ENCODE measurements at places on chromosomes 16 and 17. TPM values are rescaled to one million over a fixed set of nuclear protein-coding genes. Genes with fewer than 3 reads are reported as not detected.

SBK1 gene
- total RNA-seq: 1.7 TPM

RAB26 gene
- total RNA-seq: 0.73 TPM

KCNJ12 gene
- total RNA-seq: 3.0 TPM

DNA sequence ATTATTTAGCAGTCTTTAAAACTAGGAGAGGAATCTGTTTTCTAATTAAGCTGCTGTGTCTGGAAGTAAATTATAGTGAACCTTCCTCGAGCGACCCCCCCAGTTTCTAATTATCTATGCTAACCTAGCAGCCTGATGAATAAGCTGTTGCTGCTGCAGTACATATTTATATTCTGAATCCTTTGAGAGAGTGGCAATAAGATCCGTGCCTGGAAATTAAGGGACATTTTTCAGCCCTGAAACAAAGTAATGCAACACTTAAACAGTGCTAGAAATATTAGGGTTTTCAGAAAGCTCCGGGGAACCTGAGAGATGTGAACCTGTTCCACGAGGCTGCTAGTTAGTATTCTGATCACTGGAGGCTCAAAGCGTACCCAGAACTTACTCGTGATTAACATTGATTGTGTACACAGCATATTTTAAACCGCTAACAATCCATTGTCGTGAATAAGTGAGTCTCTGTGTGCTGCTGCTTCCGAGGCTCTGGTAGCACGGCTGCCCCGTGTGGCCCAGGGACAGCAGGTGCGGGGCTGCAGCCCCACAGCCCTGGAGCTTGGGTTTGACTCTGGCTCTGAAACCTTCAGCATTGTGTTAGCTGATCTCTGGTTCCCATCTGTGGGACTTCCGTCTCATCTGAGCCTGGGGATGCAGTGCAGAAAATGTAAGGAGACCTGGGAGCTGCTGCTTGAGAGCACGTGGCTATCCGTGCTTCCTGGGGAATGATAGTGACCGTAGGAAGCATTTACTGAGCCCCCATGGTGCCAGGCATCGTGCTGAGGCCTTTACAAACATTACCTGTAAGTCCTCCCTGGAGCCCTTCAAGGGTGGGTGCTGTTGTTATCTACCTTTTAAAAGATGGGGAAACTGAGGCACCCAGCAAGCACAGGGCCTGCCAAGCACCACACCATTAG, 190.9 kb upstream of the CHMP6 start:
- DNase-seq: no peak

- DNase-seq: no peak
These were observed 1.1 kb downstream of the PARN start for GRCh38 chr16:14628806-14629611.

- no peak for DNase-seq
These were observed 1.4 kb upstream of the PIK3R5 start for GRCh38 chr17:8966926-8967325.

DNA sequence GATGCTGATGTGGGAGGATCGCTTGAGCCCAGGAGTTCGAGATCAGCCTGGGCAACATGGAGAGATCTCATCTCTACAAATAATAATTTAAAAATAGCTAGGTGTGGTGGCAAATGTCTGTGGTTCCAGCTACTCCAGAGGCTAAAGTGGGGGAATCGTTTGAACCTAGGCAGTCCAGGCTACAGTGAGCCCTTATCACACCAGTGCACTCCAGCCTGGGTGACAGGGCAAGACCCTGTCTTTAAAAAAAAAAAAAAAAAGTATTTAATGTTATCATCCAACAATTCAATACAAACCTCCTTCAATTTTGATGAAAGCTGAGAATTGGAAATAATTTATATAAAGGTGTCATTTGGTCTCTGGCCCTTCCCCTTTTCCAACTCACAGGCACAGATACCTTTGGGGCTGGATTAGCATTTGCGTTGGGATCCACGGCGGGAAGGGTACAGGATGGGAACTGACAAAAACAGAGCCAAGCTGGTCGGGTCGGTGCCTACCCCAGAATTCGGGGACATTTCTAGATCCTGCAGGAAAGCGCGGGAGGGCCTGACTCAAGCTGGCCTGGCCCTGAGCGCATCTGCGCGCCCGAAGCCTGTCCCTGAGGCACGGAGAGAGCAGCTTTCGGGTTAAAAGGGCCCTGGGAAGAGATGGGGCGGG, 860 bp upstream of the DCAF7 start:
- DNase-seq: no peak

DNA sequence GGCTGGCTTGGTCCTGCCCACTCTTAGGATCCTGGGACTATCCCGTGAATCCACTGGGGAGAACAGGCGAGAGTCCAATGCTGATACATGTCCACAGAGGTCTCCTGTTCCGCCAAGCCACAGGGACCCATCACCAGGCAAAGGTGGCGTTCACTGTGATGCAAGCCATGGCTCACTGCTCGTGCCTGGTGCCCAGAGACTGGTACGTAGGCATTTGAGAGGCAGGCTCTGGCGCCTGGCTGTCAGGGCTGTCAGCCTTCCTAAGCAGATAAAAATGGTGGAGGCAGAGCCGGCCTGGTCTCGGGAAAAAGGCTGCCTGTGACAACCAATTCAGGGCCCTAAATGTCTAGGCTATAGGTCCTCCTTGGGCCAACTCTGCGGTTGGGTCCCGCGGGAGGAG, 2329.0 kb downstream of the TP53TG3F start:
- no peak for DNase-seq

DNA sequence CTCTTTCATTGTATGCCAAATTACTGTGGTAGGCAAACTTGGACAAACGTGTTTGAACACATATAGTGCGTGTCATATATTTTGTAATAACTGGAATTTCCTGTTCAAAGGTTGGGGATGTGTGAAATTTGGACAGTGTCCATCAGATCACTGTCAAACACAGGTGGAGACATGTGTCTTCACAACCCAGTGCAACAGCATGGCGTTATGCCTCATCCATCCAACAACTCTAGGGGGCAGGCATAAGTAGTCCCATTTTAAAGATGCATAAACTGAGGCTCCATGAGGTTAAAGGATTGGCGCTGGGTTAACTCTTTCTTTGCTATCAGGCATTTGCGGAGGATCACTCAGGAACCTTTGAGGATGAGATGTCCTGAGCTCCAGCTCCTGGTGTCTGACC, 103.7 kb downstream of the RBFOX1 start:
- no peak for DNase-seq

DNA sequence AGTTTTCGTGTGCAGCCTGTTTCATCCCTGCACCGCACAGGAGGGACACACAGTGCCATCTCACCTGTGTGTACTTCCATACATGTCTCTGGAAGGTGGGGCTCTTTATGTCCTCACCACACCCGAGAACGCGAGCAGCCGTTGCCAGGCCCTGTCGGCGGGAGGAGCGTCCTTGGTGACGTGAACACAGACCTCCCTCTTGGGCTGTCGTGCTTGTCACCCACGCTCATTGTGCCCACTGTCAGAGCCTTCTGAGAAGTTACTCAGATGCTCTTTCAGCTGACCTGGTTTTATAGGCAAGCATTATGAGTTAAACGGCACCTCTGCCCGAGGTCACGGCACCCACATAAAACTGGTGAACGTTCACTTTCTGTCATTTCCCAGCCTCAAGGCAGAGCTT, 40.2 kb downstream of the ZNF750 start:
- DNase-seq: no peak

GRCh38 chr17:79046197-79046915, 22.4 kb downstream of the C1QTNF1 start:
- no peak for DNase-seq

DNA sequence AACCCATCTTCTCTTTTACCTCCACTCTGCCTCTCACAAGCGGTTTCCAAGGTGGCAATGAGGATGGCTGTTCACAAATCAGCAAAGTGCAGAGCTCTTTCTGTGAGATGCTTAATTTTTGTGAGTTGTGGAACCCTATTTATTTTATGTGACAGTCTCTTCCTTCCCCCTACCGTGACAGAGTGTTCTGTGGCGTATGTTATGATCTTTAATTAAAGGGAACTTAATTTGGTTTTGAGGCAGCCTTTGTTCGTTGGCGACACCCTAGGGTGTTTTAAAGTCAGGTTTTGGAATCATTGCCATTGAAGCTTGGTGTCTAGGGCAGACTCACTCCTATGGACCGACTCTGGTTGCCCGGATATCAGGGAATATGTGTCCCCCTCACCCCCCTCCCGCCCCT, 83.3 kb upstream of the IRX3 start:
- no peak for DNase-seq

DNA sequence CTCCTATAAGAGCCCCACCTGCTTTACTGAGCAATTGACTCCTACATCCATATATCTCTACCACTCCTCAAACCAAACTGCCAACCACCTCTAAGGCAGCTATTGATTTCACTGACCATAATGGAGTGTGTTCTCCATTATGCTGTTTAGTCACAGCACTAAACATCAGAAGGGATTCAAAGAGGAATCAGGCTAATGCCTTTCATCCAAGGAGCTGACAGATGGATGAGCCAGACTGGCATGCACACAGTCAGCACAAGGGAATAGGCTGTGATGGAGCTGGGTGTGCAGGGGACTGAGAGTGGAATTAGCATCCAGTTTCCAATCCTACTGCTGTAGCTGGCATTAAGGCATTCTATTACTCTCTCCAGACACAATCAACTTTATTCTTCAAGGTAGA, 88.7 kb upstream of the CCL2 start:
- no peak for DNase-seq

DNA sequence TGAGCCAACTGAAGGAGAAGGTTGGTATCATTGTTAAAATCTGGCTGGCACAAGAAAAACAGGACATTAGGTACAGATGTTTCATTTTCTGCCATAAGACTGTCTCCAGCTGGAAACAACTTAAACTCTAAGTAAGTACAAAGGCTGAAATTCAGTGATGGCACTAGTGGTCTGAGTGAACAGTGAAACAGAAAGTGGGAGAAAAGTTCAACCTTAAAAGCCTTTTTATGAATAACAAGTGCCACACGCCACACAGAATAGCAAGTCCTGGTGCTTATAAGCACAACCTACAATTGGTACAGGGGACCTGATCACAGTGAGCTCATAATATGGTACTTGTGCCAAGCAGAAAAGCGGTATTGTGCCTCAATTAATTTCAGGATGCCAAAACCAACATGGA, 56.7 kb downstream of the CEP112 start:
- DNase-seq: no peak

Measured in left lung (tissue), 14 donors.